ENCODE measurements at places on chromosomes 13 and 19. TPM values are rescaled to one million over a fixed set of nuclear protein-coding genes. Genes with fewer than 3 reads are reported as not detected.

The CFAP97D2 gene
- not detected for total RNA-seq

The NKPD1 gene
- 50.7 TPM for total RNA-seq

The ZNF541 gene
- total RNA-seq, result 0.51 TPM

The ZNF486 gene
- total RNA-seq, result 6.1 TPM

The FAM216B gene
- not detected for total RNA-seq

The ZNF260 gene
- 5.1 TPM for total RNA-seq

The FFAR2 gene
- total RNA-seq, result 0.29 TPM

The CDADC1 gene
- 1.2 TPM for total RNA-seq

The GPC6 gene
- 5.7 TPM for total RNA-seq

The ATP1A3 gene
- not detected for total RNA-seq

The TEX26 gene
- total RNA-seq, result not detected

The KLF1 gene
- total RNA-seq, result not detected

The TRPM4 gene
- 45.2 TPM for total RNA-seq

The SLITRK5 gene
- total RNA-seq, result 0.25 TPM

The CATSPERD gene
- not detected for total RNA-seq

The NLRP7 gene
- not detected for total RNA-seq

The DMKN gene
- 5,099 TPM for total RNA-seq

The FGF21 gene
- not detected for total RNA-seq

The OLFM4 gene
- total RNA-seq, result 0.83 TPM

The C19orf73 gene
- 5.2 TPM for total RNA-seq

The CD22 gene
- total RNA-seq, result not detected

The SIGLEC9 gene
- total RNA-seq, result 1.3 TPM

The FXYD1 gene
- 7.4 TPM for total RNA-seq

The TPRX2 gene
- total RNA-seq, result not detected

The RNF126 gene
- total RNA-seq, result 118 TPM

The PLPP2 gene
- 75.9 TPM for total RNA-seq

The WDR88 gene
- not detected for total RNA-seq

The TTC9B gene
- not detected for total RNA-seq

The STXBP2 gene
- 88.7 TPM for total RNA-seq

The GPR42 gene
- total RNA-seq, result not detected

The AZU1 gene
- not detected for total RNA-seq

The CCDC70 gene
- not detected for total RNA-seq

The APOC4 gene
- not detected for total RNA-seq

Measured in suprapubic skin (tissue), 4 donors.